ENCODE measurements at places on chromosomes 3 and 15.

DNA sequence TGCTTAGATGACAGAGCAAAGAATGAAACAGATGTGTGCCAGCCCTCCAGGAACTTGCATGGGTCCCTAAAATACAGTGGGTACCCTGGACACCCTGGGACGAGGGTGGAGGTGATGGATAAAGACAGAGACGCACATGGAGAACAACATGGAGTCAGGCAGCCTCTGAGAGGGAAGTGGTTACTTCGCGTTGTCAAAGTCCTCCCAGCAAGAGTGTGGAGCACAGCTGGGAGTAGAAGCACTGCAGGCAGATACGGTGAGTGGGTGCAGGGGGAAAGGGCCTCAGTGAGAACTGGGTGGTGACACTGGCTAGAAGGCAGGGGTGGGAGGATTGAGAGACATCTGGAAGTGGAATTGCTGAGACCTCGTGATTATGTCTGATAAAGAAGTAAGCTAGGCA is 70.8 kb upstream of the PRR20G start:
- no peak for DNase-seq

DNA sequence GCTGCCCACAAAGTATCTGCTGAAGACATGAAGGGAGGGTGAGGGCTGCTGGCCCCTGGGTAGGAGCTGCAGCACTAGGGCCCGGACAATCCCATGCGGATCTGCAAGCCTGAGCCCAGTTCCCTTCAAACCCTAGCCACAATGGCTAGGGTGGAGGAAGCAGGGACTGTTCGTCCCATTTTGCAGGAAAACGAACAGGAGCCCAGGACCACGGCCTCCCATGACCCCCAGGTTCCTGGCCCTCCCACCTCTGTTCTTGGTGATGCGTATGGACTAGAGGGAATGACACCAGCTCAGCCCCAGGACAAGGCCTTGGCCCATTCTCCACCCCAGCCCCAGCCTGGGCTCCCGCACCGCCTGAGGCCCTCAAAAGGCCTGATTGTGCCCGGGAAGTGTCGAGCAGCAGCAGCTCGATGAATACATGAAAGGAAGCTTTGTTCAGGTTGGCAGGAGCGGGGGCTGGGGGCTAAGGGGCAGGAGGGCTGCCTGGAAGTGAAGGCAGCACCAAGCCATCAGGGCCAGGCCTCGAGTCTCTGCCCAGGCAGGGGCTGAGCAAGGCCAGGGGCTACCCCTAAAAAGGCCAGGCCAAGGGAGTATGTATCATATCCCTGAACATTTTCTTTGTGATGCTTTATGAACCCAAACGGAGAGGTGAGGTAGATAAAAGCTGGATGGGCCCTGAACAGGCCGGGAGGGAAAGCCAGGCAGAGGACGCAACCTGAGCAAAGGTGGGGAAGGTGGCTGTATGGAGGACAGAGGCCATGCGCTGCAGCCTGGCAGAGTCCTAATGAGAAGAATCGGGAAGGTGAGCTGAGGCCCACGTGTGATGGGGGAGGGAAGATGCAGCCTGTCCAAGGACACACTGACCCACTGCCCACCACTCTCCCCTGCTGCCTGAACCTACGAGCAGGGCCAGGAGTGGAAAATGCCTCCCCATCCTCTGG is 12.2 kb downstream of the SEMA7A start:
- no peak for DNase-seq

DNA sequence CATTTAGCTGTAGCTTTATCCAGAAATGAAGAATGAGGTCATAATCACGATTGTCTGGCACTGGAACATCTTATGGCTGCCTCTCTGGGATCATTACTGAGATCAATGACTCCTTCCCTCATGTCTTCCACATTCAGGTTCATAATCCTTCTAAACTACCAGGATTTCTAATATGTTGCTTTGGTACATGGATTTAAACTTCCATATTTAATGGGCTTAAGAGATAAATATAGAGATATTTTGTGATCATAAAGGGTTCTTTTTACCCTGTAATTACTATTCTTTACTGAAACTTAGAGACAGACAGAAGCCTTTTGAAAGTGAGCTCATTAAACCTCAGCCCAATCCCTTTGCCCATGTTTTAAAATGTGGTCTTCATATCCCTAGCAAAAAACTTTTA is 575.4 kb upstream of the ALCAM start:
- DNase-seq = no peak

GRCh38 chr3:108221393-108221792 is 831 bp downstream of the IFT57 start:
- no peak for DNase-seq

DNA sequence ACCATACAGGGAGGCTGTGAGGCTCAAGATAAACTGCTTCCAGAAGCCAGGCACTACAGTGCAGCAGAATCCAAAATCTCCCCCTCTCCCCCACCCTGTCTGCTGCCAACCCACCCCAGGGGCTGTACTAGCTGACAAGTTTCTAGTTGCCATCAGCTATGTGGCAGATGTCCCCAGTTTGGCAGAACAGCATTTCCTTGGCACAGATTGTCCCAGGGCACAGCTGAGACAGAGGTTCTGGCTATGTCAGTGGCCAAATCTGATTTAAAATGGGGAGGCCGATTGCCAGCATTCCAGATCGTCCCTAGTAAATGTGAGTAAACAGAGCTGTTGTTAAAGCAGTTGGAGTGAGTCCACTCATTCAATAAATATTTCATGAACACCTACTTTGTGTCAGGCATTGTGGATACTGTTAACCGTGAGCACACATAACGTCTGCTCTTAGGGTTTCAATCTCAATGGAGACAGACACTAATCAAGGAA is 28.0 kb upstream of the CCDC174 start:
- DNase-seq = no peak

GRCh38 chr3:21634112-21634511 is 116.9 kb downstream of the ZNF385D start:
- DNase-seq = no peak

- no peak for DNase-seq
Measured at GRCh38 chr15:26864664-26865191, 2.1 kb upstream of the GABRA5 start.

GRCh38 chr15:57606816-57607215 is 15.1 kb downstream of the MYZAP start:
- no peak for DNase-seq

GRCh38 chr3:72814308-72814707 is 33.9 kb downstream of the SHQ1 start:
- no peak for DNase-seq

DNA sequence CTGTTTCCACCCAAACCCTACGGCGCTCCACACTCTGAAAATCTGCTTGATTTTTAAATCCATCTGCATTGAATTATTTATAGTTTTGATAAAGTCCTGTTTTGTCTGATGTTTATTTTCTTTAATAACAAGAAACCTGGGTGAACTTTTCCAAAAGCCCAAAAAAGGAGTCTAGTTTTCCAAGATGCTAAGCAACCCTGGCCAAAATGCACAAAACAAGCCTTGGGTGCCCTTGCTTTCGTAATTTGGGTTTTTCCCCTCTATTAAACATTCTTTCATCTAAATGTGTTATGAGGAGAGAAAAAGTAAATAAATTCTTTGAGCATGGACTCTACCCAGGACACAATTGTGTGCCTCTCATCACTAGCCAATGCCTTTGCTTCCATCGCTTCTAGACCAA is 468.9 kb downstream of the MCTP2 start:
- DNase-seq = no peak

DNA sequence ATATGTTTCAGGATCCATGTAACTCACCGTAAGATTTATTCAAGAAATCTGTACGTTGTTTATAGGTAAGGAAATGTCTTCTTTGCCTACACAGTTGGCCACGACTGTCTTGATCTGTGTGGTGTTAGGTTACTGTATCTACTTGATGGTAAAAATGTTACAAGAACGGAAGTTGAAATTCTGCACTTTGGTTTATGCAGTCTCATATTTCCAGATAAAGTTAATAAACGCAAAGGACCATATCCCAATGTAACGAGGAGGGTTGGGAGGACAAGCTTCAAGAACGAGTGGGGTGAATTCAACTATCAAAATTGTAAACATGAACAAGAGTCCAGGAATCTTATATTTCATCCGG is 1.0 kb downstream of the USF3 start:
- no peak for DNase-seq

DNA sequence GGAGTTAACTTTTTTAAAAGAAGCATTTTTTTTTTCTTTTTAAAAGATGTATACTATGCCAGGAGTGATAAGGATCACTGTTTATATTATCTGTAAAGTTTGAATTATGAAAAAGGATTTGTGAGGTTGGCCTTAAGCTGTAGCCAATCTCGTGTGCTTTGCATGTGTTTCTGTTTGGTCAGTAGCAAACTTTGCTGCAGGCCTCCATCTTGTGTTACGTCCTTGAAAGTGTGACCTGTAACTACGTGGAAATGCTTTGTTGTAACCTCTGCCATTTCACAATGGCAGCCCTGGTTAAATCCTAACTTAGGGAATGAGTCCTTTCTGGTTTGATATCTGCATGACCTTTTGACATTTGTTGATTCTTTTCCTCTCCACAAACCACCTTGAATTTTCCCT is 1345.6 kb downstream of the NSUN3 start:
- DNase-seq = no peak

DNA sequence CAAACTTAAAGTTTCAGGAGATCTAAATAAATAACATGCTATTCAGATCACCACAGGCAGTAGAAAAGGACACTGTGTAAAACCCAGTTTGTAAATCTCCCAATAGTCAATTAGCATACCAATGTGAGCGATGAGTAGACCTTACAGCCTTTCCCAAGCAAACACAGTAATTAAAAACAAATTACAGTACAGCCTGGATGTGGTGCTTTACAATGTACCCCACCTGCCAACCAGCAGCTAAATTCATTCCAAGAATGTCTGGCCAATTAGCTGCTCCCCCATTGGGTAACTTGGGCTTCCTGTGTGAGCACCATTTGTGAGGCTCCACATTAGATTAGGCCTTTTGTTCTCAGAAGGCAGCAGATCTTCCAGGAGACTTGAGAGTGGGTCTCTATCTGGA is 635.0 kb downstream of the TBL1XR1 start:
- DNase-seq = no peak

DNA sequence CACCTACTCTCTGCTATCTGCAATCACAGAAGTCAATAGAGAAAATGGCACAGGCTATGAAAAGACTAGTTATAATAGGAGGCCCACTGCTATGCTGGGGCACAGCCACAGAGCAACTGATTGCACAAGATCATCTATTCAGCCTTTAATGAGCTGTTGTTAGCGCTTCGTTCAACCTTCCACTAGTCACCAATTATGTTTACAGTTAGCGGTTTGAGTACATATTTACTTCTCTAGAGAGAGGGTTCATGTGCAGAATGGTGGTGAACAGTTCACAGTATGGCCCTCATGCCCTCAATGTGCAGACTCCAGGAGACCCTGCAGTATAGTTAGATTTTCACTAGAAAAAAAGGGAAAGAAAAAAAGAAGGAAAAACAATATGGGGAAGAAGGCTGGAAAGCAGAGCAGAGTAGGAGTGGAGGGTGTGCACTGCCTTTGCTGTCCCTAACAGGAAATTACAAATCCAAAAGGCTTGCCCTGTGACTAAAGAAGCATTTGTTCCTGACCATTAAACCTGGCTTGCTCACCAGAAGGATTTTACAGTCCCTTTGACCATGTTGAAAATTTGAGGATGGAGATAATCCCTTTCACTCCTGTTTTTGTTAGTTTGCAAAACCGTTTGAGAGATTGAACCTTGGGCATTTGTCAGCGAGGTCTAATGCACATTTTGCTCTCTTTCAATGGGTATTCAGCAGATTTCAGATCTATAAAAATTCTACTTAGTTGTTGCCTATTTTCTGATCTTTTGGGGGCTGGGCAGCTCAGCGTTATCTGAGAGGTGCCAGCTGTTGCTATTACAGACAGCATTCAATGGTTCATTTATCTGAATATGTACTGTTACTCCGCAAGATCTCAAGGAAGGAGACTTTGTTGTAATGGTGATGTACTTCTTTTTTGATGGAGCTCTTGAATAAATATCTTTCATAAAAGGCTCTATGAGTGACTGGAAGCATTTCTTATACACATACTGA is 296.1 kb downstream of the LSAMP start:
- no peak for DNase-seq

DNA sequence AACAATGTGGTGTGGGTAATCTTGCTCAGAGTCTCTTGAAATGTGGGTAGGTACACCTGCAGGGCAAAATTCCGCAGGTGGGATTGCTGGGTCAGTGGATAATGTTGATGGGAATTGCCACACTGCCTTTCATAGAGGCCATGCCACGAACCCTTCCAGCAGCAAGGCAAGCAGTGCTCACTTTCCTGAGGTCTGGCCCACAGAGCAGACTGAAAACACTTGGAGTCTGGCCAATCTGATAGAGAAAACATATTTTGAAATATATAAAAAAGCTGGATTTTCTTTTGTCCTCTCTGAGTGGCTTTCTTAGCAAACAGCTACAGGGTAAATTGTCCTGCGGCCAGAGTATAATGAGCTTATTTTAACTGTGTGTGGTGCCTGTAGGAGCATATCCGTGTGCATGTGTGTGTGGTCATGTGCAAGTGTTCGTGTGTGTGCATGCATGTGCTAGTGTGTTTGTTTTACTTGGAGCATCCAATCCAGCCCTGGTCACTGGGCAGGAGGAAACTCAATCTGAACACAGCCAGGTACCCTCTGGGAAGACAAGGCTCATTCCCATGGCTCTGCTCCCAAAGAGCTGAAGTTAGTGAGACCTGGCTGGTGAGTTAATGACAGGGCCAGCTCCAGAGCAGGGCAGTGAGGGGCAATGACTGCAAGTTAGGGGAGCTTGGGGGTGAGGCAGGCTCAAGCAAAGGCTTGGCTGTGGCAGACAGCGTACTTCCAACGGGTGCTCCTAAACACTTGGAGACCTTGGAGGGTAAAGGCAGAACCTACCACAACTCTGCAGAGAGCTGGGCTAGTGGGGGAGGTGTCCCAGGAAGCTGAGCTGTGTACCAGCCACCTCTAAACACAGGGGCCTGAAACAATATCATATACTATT is 91.3 kb downstream of the PLXNA1 start:
- DNase-seq = no peak

DNA sequence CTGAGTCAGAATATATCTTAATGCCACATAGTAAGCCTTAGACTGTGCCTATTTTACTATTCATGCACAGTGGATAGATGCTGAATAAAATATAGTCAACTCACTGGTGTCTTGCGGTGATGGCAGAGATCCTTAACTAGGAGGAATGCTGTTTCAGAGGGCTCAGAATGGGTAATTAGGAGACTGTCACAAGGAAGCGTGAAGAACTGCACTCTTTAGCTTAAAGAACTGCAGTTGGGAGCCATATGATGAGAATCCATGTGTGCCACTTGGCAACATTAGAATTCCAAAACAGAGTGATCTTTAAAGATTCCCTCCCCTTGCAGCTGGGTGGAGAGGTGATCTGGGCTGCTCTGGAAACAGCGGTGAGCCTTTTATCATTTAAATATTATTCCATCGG is 357.6 kb downstream of the MCTP2 start:
- DNase-seq = no peak

- no peak for DNase-seq
Measured at GRCh38 chr3:130656627-130657026, 90.0 kb downstream of the PIK3R4 start.

DNA sequence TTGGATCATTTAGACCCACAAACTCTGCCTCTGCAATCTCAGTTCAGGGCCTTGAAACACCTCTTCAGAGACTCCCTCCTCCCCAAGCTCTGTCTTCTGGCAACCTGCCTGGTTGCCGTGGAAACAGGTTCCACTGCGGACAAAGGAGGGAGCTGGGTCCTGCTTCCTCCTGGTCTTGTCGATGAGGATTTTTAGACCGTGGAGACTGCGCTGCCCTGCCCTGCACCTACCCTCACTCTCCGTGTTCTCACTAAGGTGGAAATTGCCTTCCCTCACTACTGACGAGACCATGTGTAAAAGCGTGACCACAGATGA is at the start of gene RTP1:
RTP1 (plus strand) TSS at position 152 of the 315 bp plus-strand sequence; CDS start at position 182, 30 bp downstream.
- no peak for DNase-seq

- DNase-seq = no peak
Measured at GRCh38 chr15:70437882-70438451, 325.4 kb downstream of the UACA start.

Measured in activated T-cell treated with anti-CD3 and anti-CD28 coated beads for 48 hours (primary cell).